ENCODE measurements at places on chromosomes 2 and 18.

DNA sequence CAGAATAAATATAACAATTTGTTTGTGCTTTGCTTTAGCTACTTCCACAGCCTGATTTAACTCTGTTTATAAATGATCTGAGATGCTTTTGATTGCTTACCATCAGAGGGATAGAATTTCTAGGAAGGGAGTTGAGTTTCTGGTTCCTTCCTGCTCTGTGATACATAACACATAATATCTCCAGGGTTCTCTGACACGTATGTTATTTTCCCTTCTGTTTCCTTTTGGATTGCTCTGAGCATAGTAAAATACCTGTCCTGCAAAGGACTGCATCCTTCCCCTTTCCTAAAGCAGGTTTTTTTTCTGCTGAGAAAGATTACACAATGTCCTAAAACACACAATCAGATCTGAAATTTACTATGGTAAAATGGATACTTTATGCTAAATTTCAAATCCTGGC, 76.1 kb downstream of the CABYR start:
- no peak for DNase-seq

- no peak for DNase-seq
These were observed 33.8 kb downstream of the TEX51 start for GRCh38 chr2:126932529-126932928.

DNA sequence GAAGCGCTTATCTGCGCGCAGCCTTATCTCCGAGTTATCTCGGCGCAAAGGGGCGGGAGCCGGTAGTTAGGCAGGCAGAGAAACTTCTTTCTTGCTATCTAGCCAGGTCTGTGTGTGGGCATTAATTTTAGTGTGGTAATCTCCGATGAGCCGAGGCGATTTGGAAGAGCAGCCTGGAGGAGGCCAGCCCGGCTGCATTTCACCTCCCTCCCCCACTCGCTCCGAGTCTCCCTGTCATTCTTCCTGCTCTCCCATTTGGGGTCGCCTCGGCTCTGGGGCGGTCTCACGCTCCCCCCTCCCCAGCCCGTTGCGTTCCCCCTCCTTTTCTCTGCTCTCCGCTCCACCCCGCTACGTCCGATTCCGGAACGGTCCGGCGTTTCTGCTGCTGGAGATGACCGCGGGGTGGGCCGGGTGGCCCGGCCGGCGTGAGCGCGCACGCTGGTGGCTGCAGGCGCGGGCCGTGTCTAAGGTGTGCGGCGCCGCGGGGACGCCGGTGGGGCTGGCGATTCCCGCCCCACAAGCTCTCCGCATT, 566 bp downstream of the GATA6 start:
- peak; percentile 23 for DNase-seq

- peak; percentile 14 for DNase-seq
These were observed 42.1 kb upstream of the TRIM43B start for GRCh38 chr2:95526360-95527341.

DNA sequence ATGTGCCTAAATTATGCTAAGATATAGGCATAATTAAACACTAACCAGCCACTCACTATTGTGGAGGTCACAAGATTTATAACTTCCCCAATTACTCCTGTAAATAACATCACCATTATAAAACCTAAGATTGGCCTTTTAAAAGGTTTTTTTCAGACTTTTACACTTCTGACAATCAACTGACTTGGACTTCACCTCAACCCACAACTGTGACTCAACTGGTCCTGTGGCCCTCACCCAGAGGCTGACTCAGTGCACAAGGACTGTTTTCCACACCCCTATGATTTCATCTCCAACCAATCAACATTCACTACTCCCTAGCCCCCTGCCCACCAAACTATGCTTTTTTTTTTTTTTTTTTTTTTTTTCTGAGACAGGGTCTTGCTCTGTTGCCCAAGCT, 11.6 kb downstream of the TTR start:
- no peak for DNase-seq

DNA sequence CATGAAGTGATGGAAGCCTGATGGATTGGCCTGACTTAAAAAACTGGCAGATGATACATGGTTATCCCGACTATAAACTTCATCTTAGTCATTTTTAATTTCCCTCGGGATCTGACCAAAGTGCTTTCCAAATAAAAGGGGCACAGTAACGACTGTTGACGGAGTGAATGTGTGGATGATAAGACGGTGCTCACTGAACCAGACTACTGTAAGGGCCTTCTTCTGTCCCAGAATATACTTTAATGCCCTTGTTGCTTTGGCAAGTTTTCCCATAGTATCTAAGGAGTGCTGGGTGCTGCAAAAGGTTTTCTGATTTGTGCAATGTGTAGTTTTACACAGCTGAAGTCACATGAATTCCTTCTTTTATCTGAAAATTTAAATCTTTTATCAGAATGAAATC, 373.5 kb downstream of the DSEL start:
- DNase-seq = no peak
